ENCODE measurements at places on chromosomes 12 and 14.

- DNase-seq = no peak
Observed at GRCh38 chr12:94228488-94228907, 80.1 kb downstream of the PLXNC1 start.

DNA sequence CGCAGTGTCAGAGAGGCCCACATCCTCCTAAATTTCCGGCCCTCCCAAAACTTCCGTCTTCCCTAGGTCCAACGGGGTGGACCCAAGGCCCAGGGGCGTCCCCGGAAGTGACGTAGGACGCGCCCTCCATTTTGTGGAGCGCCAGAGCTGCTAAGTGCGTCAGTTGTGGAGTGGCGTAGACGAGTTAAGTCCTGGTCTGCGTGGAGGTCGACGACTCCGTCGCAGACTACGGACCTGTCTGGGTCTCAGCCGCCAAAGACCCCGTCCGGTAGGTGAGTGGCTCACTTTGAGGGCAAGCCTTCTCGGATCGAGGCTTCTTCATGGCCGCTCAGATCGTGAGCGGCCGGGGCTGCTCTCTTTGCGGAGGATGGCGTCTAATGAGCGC is at the start of gene SRSF5:
TSS of gene SRSF5 (plus strand) at position 159 of the 385 bp plus-strand sequence. CDS start 1,015 bp downstream, outside the sequence.
- peak; percentile 92 for DNase-seq

DNA sequence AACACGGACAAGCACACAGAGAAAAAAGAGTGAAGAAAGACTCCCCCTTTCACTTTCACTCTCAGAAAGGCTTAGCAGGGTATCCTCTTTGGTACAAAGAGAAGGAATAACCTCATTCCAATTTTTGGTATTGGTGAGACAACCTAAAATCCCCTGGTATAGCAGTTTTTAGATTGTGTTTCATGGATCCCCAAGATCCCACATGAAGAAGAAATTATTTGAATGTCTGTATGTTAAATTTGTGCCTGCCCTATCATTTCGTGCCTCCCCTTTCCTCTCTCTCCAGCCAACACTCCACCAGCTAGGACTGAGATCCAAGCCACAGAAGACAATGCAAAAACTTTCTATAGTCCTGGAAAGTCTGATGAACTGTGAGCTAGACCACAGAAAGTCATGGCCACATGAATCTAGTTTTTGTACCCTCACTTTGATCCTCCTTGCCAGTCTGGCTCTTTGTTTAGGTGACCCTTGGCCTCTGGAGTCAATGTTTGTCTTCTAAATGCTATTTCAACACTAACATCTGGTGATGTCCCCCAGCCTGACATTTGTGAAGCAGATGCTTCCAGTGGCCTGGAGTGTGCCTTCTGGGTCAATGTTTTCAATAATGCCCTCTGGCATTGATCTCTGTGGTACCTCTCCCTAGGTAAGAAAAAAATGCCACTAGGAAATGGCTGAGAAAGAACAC is 181.9 kb upstream of the BMP4 start:
- no peak for DNase-seq

GRCh38 chr12:89433634-89434033 is 81.3 kb upstream of the DUSP6 start:
- DNase-seq = no peak

- DNase-seq = no peak
Observed at GRCh38 chr14:75559451-75560222, 18.8 kb upstream of the FLVCR2 start.

GRCh38 chr12:127607146-127607725 is 659.7 kb upstream of the TMEM132C start:
- DNase-seq = no peak

GRCh38 chr12:99387661-99388060 is 259.9 kb upstream of the GARIN6 start:
- DNase-seq = no peak

DNA sequence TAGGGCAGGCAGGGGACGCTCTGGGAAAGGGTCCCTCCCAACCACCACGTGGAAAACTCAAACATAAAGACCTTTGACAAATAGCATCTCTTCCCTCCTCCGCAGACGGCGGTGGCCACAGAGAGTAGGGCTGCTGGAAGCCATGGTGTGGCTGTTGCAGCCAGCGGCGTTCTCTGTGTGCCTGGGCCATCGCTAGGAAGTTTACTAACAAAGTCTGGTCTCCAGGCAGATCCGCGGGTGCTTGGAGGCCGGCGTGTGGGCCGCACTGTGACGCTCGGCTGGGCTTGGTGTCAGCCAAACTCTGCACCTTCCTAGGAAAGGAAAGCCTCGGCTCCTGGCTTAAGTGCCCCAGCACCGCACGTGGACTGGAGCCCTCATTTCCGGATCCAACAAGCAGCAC is 65.6 kb downstream of the CCDC88C start:
- no peak for DNase-seq

GRCh38 chr14:71341156-71341555 is 433.9 kb downstream of the PCNX1 start:
- no peak for DNase-seq

DNA sequence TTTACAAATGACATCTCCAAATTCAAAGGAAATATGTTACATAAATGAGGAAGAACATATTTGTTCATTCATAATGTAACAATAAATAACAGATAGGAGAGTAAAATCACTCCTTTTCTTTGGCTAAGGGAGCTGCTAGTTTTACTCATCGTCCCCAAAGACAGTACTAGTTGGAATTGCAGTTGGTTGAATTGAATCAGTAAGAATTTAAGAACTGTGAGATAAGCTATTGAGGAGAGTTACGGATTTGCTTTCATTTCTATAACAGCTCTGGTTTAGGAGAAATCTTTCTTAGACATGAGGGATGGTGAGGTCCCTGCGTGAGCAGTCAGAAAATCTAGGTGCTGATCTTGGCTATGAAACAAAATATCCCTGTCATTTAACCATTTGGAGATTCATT is 402.8 kb downstream of the AEBP2 start:
- no peak for DNase-seq

DNA sequence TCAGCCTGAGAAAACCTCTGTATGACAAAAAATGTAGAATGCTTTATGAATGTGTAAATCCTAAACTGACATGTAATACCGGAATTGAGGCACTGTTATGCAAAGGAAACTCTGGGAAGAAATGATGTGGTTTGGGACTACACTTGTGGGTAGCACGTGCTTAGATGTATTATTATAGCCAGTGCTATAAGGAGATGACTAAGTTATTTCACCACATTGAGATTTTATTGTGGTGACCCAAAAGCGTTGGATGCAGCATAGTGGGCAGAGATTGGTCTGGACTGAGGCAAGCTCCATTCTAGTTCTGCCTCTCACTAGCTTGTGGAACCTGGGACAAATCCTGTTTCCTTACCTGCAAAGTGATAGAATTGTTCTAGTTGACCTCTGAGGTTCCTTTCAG is 172.2 kb downstream of the SNAPC1 start:
- DNase-seq = no peak

DNA sequence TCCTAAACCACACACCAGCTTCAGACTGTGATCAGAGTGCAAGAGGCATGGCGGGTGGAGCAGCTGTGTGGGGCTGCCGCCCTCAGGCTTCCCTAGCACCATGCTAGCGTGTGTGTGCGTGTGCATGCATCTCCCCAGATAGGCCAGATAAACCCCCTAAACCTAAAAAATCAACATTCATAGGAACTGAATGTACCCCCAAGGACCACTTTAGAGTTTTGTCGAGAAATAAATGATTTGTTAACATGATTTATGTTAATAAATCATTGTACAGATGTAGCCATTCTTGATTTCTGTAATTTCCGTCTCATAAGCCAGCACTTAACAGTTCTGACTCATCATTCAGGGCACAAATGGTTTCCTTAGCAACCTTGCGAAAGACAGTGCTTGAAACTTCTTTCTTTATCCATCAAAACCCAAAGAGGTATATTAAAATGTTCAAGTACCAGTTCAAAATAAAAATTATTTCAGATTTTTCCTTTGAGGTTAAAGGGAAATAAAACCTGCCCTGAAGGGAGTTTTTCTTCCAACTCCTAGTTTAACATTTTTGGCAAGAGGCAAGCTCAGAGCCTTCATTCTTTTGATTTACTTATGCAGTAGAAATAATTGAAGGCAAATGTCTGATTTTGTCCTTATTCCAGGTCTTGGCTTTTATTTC is 206.2 kb upstream of the RGS6 start:
- no peak for DNase-seq

DNA sequence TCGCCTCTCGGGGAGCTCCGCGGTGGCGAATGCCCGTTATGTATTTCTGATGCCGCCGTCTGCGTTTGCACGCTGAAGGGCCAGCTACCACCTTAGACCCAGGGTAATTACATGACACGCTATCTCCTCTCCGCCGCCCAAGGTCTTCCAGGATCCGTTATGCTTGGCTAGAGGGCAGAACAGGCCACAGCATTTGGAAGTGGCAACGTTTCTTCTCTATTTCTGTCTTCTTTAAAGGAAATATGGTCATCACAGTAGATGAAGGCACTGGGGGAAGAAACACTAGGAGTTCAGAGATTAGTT is 861 bp upstream of the MDGA2 start:
- no peak for DNase-seq

- no peak for DNase-seq
Observed at GRCh38 chr12:110545812-110546211, 37.3 kb downstream of the PPTC7 start.

- no peak for DNase-seq
Observed at GRCh38 chr12:124675881-124676713, 108.7 kb upstream of the NCOR2 start.

GRCh38 chr14:57686304-57686703 is 179.6 kb downstream of the SLC35F4 start:
- DNase-seq = no peak

GRCh38 chr14:97594306-97594705 is 797.1 kb downstream of the VRK1 start:
- DNase-seq = no peak

- DNase-seq = no peak
Observed at GRCh38 chr14:61101803-61102548, 120.9 kb downstream of the SLC38A6 start.

GRCh38 chr14:38405851-38406635 is 150.2 kb upstream of the CLEC14A start:
- DNase-seq = no peak

- DNase-seq = no peak
Observed at GRCh38 chr14:103512701-103513611, 9.7 kb downstream of the CKB start.

DNA sequence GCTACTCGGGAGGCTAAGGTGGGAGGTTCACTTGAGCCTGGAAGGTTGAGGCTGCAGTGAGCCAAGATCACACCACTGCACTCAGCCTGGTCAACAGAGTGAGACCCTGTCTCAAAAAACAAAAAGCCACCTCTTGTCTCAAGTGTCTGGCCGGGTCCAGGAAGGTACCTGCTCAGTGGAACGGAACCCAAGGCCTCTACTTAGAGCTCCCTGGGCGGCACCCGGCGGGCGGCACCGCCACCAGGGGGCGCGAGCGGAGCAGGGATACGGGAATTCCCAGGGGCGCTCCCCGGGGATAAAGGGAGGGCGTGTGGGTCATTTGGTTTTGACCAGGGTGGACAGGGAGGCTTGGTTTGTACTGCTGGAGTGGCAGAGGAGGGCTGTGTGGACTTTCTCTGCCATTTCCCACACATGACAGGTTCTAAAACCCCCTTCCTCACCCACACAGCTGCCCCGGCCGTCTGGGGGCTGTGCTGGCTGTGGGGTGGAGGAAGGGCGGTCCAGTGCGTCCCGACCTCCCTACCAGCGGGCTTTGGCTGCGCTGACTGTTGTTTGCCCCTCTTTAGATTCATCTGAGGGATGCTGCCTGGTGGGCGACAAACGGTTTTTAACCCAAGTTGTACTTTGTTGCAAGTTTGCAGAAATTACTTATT is 91.4 kb downstream of the SETD3 start:
- DNase-seq = no peak

GRCh38 chr12:81705586-81705985 is 53.6 kb downstream of the PPFIA2 start:
- DNase-seq = no peak

DNA sequence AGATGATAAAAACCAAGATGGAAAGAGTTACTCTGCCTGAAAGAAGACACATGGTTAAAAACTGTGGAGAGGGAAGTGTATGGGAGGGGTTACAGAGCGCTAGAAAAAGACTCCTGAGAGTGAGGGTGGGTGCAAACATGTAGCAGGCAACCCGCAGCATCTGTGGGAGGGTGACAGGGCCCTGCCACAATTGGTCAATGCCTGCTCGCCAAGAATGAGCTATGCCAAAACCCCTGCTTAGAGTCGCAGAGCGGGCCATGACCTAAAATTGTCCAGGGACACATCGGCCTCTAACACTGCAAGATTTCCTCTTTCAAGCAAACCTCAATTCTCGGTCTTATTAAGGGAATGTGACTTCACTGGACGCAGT is 700 bp downstream of the PRKAG1 start:
- no peak for DNase-seq

- no peak for DNase-seq
Observed at GRCh38 chr14:64726585-64726890, 22.3 kb downstream of the PLEKHG3 start.

DNA sequence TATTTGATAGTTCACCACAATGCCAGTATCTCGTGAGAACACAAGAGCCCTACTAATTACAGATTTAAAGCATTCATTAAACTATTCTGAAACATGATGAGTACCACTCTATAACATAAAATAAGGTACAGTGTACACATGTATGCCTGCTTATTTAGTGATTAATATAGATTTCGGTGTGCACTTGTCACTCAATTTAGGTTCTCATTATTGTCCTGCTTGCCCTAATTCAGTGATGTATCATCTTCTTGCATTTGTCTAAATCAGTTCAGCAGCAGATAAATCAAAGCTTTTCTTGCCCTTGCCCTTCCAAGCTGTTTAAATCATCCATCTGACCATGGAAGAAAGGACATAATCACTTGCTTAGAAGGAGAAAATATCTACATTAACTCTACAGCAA is 359.7 kb downstream of the GXYLT1 start:
- DNase-seq = no peak

DNA sequence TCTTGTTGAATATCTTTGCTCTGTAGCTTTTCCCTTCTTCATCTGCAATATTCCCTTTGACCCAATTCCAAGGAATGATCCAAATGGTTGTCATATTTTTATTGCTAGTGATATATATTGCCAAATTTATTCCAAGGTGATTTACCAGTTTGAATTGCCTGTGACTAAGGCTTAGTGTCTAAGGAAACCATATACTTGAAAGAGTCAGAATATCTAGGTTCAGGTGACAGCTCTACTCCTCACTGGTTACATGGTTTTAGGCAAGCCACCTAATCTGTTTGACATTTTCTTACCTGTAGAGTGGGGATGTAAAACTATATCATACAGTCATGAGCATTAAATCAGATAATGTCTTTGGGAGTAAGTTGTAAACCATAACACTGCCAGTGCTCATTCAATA is 473.8 kb downstream of the NPAS3 start:
- DNase-seq = no peak

Measured in activated T-helper 1 cell treated with anti-CD3 and anti-CD28 coated beads, Interleukin-2, amount 50 U/mL, for 16 hours (primary cell).